ENCODE measurements at places on chromosomes 1 and 21. TPM values are rescaled to one million over a fixed set of nuclear protein-coding genes. Genes with fewer than 3 reads are reported as not detected.

DNA sequence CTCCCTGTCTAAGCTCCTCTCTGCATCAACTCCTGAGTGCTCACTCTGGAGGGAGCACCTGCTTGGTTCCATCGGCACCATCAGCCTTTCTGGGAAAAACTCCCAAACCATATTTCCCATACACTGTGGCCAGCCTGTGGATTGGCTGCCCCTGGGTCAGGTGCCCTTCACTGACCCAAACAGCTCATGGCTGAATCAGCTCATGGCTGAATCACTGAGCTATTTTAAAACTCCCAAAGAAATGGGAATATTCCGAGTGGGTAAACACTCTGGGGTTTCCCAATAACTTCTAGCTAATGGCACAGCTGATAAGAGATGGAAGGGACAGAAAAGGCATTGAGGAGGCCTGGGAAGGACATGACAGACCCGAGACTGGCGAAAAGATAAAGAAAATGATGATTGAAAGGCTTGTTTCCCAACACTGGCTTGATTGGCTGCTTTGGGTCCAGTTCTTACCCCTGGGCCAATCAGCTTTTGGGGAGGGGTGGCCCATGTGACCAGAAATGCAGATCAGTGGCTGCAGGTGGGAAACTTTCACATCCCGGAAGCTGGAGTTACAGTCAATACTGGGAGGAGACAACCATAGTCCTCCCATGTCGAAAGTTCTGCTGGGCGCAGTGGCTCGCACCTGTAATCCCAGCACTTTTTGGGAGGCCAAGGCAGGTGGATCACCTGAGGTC, 37.3 kb upstream of the KAZN start:
- no peak for DNase-seq

- DNase-seq: no peak
Observed at GRCh38 chr1:201721082-201722049, 107.6 kb upstream of the IPO9 start.

- no peak for DNase-seq
Observed at GRCh38 chr1:69657971-69658370, 90.2 kb downstream of the LRRC7 start.

- DNase-seq: no peak
Observed at GRCh38 chr21:41970751-41971653, 17.2 kb upstream of the C2CD2 start.

- DNase-seq: no peak
Observed at GRCh38 chr1:115727706-115728249, 40.7 kb downstream of the CASQ2 start.

DNA sequence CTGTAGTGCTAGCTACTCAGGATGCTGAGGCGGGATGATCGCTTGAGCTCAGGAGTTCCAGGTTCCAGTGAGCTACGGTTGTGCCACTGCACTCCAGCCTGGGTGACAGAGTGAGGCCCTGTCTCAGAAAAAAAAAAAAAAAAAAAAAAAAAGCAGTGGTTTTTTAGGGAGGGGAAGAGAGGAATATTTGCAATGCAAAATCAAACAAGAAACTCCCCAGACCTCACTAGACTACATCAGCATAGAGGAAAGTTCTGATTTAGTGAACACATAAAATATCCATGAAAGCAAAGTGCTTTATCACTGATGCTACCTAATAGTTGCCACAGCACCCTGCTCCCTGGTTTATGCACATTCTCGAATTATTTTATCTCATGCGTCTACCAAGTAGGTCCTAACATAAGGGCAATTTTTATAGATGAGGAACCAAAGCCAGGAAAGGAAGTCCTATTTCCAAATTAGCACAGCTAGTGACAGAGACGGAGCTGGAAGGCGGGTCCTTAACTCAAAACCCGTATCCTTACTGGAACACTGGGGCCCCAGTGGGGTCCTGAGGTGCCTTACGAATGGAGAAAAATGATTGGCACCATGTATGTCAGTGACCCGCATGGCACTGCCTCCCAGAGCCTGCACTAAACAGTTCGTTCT, 50.7 kb upstream of the GPR157 start:
- no peak for DNase-seq

- DNase-seq: no peak
Observed at GRCh38 chr1:198187973-198188588, 31.3 kb downstream of the NEK7 start.

DNA sequence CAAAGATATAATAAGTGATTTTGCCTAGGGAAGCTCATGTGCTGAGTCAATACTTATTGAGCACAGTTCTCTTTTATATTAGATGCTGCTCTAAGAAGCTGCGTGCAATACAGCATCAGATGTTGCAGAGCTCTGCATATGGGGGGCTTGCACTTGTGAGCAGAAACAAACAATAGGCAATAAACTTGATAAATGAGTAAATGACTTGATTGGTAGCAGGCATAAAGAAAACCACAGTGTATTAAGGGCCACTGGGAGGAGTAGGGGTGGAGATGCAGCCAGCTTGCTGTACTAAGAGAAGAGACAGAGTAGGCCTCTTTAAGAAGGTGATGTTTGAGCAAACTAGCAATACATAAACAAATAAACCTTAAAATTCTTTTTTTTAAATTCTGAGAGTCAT, 598.5 kb upstream of the ADAMTS5 start:
- DNase-seq: no peak

DNA sequence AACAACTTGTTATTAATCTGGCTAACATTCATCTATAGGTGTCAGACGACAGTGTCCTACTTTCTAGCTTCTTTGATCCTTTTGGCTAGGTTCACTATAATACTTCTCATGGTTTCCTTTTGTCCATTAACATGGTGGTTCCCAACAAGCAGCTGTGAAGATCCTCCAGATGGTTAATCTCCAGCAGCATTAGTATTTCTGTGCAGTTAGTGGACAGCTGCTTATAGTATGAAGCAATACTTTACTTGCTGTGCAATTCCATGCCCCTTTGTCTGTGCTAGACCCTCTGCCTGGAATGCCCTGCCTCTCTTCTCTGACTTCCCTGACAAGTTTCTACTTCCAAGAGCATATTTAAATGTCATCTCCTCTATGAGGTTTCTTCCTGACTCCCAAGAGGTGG, 41.7 kb upstream of the ARHGAP29 start:
- DNase-seq: no peak

- no peak for DNase-seq
Observed at GRCh38 chr21:45202344-45202743, 85.4 kb downstream of the POFUT2 start.

- DNase-seq: no peak
Observed at GRCh38 chr1:87539147-87539546, 210.5 kb downstream of the LMO4 start.

GRCh38 chr1:203914292-203914691, 52.9 kb downstream of the SNRPE start:
- DNase-seq: no peak

- no peak for DNase-seq
Observed at GRCh38 chr1:48882020-48882419, 105.3 kb upstream of the BEND5 start.

DNA sequence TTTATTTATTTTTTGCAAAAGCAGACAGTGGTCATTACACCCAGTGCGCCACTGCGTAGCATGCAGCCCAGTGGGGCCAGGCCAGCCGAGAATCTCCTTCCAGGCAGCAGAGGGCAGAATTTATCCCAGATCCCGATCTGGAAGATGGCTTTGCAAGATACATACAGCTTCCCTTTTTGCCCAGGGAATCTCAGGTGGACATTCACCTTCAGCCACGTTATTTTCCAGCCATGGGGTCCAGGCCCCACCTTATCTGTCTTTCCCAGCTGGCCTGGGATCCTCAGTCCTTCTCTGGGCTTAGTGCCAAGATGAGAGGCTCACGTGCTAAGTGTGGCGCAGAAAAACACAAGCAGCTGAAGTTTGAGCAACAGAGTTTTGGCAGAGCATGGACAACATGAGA, 123.6 kb downstream of the AJAP1 start:
- DNase-seq: no peak

GRCh38 chr1:150550222-150551050, 1.2 kb downstream of the ADAMTSL4 start:
- no peak for DNase-seq

DNA sequence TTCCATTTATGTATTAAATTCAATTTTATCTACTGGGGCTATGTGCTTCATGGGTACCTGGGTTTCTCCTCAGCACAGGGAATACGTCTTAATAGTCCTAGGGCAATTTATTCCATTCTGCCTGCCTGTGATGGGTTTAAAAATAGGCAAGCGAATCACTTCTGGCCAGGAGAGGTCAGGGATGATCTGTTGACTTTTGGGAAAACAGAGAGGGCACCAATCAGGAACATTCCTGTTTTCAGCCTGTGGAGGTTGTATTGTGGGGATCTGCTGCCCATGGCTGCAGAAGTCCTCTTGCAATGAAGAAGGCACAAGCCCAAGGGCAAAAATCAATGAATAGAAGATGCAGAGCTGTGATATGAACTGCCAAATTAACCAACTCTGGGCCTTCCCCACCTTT, 303.1 kb downstream of the CTH start:
- DNase-seq: no peak

DNA sequence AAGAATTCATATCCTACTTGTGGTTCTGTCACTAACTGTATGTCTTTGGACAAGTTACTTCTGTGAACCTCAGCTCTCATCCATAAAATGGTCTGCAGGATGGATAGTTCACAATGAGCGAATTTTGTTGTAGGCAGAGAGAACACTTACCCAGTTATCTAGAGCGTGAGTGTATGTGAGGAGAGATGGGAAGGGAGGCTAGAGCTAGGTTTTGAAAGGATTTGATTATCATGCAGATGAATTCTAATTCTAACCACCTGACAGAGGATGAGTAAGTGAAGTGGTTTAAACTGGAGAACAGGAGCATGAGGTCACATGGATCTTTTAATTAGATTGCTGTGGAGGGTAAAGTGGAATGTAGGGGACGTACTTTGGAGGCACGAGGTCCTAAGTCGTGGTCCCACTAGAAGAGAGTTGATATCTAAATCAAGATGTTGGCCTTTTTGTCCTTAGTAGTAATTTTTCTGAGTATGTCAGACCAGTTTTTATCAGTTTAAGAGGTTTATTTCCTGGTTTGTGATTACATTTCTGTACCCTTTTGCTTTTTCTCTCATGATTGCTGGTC, 5.0 kb downstream of the SUCO start:
- no peak for DNase-seq

DNA sequence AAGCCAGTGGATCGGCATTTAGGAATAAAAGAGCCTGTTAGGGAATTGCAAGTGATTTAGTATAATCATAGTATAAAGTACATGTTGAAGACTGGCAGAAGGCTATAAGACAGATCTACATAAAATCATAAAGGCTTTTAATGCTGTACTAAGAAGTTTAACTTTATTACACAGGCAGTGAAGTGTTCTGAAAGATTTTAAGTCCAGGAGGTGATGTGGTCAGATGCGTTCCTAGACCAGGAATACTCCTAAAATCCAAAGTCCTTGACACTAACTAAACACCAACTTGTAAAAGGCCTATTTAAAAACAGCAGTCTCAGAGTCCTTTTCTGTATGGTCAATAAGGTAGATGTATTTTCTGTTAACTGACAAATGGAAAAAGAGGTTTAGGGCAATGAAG, 57.0 kb downstream of the KIFAP3 start:
- no peak for DNase-seq

DNA sequence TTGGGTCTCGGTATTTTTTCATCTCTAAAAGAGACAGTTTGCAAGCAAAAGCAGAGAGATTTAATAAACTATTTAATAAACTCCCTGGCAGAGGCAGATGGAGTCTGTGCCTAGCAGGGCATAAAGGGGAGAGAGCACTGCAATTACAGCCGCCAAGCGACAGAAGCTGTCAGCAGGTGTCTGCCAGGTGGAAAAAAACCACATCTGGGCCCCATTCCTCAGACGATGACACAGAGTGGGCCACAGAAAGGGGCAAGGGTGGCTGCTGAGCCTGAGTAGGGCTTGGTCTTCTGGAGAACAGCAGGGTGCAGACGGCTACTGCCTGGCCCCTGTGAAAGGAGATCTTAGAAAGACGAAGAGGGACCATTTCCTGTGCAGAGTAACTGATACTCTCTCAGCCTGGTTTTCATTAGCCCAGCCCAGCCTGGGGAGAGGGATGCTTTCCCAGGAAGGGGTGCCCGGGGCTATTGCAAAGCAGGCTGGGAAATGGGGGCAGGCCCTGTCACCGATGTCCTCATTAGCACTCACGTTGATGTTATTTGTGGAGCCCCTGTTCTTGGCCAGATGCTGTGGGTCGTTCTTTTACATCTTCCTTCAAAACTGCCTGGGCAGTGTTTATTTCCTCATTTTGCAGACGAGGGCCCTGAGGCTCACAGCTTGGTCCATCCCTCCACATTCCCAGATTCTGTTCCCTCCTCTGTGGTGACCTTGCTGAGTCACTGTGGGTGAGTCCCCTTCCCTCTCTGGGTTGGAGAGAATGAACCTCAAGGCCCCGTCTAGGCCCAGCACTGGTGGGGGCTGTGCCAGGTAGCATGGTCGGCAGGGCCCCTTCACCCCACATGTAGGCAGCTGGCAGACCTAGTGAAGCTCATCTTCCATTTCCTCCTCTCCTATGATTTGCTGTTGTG, 472.7 kb downstream of the PTPRU start:
- no peak for DNase-seq

DNA sequence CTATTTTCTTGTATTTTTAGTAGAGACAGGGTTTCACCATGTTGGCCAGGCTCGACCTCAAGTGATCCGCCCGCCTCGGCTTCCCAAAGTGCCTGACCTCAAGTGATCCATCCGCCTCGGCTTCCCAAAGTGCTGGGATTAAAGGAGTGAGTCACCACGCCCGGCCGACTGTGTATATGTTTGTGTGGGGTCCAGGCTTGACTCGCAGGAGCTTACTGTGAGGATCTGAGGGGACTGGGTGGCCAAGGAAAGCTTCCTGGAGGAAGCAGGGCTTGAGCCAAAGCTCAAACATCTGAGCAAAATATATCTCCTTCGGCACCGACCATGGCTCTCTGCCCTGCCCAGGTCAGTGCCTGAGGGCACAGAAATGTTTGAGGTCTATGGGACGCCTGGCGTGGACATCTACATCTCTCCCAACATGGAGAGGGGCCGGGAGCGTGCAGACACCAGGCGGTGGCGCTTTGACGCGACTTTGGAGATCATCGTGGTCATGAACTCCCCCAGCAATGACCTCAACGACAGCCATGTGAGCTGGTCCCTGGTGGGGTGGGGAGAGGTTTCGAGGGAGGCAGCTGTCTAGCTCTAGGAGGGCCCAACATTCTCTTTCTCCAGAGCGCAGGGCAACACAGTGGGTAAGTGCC, 10.5 kb downstream of the PADI3 start:
- DNase-seq: no peak

GRCh38 chr1:10561955-10562354, 87.2 kb downstream of the PEX14 start:
- DNase-seq: no peak

Gene LHX8
- not detected for total RNA-seq

Gene PLEKHN1
- total RNA-seq: 4.0 TPM

Gene PSEN2
- total RNA-seq: 17.0 TPM

Gene CD101
- 0.18 TPM for total RNA-seq

Gene CCDC185
- not detected for total RNA-seq

Gene ST6GALNAC5
- not detected for total RNA-seq

Gene DISP1
- 2.0 TPM for total RNA-seq

Gene LCE3D
- total RNA-seq: not detected

Gene AXDND1
- total RNA-seq: not detected

Gene RAP1GAP
- total RNA-seq: 0.46 TPM

Gene KCNN3
- 0.39 TPM for total RNA-seq
